ENCODE measurements at places on chromosomes 6 and 20. TPM values are rescaled to one million over a fixed set of nuclear protein-coding genes. Genes with fewer than 3 reads are reported as not detected.

The CST7 gene
- 1.00 TPM for total RNA-seq

The COL9A1 gene
- 3.1 TPM for total RNA-seq

The TINAG gene
- 0.25 TPM for total RNA-seq

The SLC22A16 gene
- not detected for total RNA-seq

- DNase-seq, result no peak
Measured at GRCh38 chr20:25178563-25179438, 16.7 kb upstream of the ENTPD6 start.

- DNase-seq, result no peak
Measured at GRCh38 chr20:52536040-52536439, 344.5 kb upstream of the ZFP64 start.

- no peak for DNase-seq
Measured at GRCh38 chr6:54194067-54194466, 82.8 kb downstream of the MLIP start.

GRCh38 chr6:51098246-51098645 is 279.6 kb downstream of the TFAP2B start:
- DNase-seq, result no peak

- no peak for DNase-seq
Measured at GRCh38 chr6:170388113-170388512, 81.6 kb downstream of the FAM120B start.

DNA sequence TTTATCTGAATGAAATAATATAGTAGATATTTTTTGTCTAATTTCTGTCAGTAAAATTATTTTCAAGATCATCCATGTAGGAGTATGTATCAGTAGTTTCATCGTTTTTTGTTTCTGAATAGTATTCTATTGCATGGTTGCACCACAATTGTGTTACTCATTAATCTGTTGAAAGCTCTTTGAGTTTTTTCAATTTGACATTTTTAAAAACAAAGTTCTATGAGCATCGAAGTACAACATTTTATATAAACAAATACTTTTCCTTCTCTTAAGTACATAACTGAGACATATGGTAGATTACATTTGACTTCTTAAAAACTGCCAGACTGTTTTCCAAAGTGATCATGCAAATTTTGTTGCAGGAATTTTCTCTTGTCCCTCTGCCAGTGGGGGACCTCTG is 1113.1 kb upstream of the CITED2 start:
- DNase-seq, result no peak

DNA sequence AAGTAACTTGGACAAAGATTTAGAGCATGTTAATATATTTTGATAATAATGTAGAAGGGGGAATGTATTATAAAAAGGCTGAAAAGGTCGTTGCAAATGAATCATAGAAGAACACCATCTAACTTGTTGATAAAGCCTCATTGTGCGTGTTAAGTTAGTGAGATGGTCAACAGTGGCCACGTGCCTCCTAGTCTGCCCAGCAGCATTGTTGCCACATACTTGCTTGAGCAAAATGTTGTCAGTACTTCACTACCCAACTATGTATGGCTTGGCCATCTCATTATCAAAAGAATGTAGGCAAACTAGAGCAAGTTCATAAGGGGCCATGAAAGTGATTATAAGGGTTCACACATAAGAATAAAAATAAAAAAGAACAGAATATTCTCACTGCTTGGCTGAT is 84.6 kb downstream of the PHACTR1 start:
- DNase-seq, result no peak

- DNase-seq, result peak; percentile 82
Measured at GRCh38 chr20:36830791-36831691, 44.9 kb upstream of the TLDC2 start.

GRCh38 chr6:161301338-161301737 is 27.5 kb upstream of the AGPAT4 start:
- DNase-seq, result no peak

DNA sequence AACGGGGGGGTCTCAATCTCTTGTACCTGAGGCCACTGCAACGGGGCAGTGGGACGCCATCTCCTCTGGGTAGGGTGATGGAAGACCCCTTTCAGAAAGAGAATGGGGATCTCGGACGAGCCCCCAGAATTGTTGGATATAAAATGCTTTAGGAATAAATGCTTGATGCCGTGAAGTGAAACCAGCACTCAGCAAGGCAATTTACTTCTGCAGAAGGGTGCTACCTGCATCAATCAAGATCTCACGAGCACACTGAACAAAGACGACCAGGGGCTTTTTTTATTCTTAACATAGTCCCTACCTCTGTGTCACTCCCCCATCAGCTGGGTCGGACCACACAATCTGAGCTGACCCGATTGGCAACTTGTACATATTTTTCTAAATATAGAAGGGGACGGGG is 203.6 kb upstream of the TBX18 start:
- DNase-seq, result no peak

GRCh38 chr6:14380086-14380820 is 262.7 kb downstream of the CD83 start:
- no peak for DNase-seq

- no peak for DNase-seq
Measured at GRCh38 chr6:95856876-95857364, 158.9 kb upstream of the FUT9 start.

- no peak for DNase-seq
Measured at GRCh38 chr6:159594750-159595117, 98.3 kb downstream of the SOD2 start.

DNA sequence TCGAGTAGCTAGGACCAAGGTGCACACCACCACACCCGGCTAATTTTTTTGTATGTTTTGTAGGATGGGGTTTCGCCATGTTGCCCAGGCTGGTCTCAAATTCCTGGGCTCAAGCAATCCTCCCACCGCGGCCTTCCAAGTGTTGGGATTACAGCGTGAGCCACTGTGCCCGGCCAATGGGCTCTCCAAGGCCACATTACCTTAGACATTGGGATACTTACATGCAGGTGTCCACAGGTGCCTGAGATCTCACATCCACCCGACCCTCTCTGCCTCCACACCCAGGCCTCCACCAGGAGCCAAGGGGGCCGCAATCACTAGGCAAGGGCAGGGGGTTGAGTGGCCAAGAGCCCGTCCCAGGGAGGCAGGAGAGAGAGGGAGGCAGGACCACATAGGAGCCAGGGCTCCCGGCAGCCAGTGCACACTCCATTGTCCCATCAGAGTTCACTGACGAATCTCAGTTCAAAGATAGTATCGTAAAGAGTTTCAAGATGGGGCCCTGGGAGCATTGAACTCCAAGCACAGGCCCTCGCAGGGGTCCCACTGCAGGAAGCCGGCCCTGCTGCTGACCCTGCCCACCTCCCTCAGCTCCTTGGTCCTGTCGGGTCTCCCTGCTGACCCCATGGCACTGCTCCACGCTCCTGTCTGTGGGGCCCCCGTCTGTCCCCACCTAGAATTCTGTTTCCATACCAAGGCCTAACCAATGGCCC is 55.3 kb downstream of the SSR1 start:
- DNase-seq, result no peak

- DNase-seq, result no peak
Measured at GRCh38 chr6:30876039-30876730, 8.1 kb upstream of the DDR1 start.

Measured in heart right ventricle (tissue), 16 donors.